Omental fat pad (tissue), 4 donors: ENCODE measurements at places on chromosomes 4 and X.

DNA sequence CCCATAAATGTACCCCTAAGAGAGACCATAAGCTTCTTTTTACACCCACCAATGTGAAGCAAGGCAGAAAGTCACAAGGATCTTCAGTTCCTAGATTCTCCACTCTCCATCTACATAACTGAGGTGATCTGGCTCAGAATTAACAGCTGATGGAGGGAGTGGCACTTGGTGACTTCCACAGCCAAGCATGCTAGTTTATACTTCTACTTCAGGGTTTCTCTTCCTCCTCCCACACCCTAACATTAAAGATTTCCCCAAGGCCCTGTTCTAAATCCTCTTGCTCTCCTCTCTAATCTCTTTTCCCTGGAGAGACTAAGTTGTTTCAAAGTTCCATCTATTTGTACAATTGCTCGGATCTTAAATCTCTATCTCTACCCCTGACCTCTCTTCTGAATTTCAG, 81.1 kb downstream of the MBNL3 start:
- no peak for DNase-seq

DNA sequence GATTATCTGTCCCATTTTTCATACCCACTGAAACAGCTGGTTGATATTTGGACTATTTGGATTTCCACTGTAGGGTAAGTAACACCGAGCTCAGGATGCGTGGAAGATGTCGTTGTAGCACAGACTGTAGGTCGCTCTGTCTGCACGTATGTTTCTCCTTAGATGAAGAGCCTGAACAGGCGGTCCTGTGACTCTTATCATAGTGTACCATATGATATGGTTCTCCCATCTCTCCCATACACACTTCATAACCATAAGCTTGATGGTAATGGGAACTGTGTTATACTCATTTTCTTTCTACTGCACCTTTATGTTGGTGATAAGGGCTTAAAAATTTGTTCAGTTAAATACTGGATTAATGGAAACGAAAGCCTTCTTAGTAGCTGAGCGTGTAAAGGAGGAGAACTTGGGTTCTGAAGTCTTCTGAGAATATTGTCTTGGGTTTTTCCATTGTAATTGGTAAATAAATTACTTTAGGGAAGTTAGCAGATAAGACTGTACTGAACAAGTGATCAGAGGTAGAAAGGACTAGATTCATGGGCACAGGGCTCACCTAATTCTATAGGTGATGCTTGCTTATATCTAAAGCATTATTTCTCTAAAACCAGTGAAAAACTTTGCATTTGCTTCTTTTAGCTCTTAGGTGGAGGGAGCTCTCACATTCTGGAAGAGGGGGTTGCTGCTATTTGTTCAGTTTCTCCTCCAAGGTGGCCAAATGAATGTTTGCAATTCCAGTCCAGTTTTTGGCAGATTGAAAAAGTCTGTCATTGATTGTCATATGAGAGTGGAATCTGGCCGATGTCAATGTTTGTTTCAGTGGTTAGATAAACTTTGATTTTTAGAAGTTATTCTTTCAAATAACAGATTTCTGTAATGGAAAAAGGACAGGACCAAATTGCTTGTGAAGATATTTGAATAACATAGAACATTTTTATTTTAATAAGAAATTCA, 15.8 kb downstream of the SMAD1 start:
- no peak for DNase-seq

DNA sequence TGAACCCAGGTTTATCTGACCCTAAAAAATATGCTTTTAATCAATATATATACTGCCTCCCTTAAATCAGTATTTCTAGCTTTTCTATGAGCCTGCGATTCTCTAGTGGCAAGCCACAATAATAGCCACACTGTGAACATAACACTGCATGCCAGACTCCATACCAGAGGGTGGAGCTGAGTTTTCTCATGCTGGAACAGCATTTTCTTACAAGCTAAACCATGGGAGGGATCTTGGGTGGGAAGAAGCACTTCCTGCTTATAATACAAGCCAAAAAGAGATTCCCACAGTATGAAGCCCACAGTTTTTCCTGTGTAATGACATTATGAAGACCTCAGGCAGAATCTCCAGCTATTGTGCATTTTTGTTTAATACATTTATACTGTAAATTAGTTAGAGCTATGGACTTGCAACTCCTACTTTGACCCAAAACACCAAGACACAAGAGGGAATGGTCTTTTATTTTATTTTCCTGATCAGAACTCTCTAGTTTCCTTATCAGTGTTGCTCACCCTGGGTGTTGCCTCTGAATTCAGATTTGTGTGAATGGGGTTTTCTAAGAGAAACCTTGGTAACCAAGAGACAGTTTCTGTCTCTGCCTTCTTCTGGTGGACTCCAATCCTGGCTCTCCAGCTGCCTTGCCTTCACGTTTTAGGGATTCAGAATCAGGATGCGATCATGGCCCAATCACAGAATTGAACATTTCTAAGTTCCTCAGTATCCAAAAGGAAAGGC, 74.5 kb upstream of the EOLA2 start:
- no peak for DNase-seq

DNA sequence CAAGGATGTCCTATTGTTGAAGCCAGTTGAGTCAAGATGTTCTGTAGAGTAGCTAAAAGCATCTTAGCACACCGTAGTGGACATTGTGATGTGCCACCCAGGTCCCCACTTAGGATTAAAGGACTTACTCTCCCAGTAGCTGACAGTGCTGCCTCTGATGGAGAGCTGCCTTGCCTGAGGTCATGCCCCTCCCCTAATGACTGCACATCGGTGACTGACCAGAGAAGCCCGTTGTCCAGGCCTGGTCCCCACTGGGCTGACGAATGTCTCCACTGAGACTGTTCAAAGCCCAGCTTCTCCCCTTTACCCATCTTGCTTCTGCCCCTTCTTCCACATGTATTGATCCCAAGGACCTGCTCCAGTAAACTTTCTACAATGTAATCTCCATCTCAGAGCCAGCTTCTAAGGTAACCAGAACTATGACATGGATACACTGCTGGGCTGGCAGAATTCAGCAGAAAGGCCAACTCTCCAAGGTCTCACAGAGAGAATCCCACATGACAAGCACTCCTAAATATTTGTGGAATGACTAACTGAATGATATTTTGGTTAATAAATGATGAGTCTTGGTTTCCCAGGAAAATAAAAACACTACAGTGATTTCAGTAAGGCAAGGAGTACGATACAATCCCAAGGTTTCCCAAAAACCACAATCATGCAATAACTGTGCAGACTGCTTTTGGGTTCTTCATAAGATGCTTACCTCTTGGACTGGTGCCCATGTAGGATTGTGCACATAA, 82.4 kb upstream of the TMEM150C start:
- DNase-seq = no peak

DNA sequence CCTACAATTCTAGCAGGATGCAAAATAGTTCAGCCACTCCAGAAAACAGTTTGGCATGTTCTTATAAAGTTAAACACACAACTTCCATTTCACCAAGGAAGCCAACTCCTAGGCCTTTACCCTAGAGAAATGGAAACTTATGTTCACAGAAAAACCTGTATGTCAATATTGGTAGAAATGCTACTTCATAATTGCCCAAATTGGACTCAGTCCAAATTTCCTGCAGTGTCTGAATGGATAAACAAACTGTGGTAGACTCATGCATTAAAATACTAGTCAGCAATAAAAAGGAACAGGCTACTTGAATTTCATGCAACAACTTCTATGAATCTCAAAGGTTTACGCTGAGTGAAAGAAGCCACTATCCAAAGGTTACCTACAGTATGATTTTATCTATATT, 1738.8 kb upstream of the IGFBP7 start:
- DNase-seq = no peak

DNA sequence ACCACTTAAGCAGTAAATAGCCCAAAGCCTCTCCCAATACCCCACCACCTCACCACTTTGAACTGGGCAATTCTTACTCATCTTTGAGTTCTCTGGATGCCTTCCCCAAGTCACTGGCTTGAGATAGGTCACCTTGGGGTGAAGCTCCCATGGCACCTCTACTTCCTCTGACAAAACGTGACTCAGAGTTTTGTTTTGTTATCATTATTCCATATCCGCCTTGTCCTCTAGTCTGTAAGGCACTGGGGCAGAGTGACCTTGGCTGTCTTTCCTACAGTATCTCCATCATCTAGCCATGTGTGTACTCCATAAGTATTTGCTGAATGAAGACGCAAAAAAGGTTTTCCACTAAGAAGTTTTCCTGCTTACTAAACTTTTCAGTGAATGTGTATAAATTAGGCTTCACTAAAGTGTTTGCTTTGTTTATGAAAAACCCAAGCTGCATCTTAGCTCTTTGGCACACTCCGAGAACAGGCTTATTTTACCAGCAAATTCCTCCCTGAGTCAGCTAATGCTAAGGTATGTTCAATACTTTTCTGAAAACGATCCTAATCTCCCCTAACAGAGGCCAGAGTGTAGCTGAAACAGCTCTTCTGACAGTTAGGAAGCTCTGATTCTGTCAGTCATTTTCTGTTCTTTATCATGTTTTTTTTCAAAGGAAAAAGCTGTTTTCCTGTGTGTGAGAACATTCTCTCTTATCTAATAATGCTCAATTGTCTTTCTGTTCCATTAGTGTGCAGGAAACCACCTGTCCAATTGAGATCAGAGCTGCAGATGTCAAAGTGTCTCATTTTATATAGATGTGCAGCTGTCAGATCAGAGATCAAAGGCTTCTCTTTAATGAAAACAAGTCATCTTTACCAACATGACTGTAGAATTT, 30.2 kb upstream of the TSPAN5 start:
- DNase-seq = no peak

DNA sequence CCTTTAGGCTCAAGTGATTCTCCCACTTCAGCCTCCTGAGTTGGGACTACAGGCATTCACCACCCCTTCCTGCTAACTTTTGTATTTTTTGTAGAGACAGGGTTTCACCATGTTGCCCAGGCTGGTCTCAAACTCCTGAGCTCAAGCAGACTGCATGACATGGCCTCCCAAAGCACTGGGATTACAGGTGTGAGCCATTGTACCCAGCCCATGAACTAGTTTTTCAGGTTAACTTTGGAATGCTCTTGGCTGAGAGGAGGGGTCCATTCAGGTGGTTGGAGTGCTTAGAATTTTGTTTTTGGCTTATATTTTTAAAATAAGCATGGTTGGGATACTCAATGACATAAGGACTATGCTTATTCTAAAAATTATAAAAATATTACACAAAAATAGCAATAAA, 355.7 kb upstream of the MAGEB16 start:
- no peak for DNase-seq

DNA sequence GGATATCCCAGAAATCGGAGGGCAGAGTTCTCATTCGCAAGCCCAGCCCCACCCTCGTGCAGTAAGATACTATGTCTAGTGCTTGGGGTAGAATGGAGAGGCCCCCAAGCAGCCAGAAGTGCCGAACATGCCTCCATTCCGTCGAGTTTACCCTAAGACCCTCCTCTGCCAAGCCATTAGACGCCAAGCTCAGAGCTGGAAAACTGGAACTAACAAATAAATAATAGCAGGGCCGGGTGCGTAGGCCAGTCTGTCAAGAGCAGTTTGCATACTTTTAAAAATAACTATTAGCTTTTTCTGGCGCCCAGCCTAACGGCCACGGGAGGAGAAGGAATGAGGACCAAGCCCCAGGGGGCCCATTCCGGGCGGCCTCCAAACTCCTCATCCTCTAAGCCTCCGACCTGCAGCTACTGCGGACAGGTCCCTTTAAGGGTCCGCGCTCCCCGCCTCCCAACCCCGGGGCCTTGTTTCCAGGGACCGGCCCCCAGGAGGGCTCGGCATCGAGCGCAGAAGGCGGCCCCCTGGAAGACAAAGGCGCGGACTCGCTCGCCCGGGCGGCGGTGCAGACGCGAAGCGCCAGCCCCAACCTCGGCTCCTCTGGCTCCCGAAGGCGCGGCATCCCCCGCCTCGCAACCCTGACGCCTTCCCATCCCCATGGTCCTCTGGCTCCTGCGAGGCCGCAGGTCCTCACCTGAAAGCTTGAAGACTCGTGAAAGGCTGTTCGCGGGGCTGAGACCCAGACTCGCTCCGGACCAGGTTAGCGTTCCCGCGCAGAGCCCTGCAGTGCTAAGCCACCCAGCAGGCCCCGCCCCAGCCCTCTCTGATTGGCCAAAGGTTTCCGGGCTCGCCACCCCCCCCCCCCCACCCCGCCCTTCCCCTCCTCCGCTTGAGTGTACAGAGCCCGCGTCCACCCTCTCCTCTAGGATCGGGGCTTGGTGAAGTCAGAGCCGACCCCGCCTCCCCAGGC, at the start of gene TMSB15A:
TSS of gene TMSB15A (minus strand) at position 765 of the 967 bp plus-strand sequence.
- DNase-seq = peak; percentile 29
